NCI-H1105 treated with DMSO at 0.1 percent for 48 hours (cell line): ENCODE measurements at places on chromosomes 7 and 10.

- DNase-seq = no peak
Observed at GRCh38 chr7:106178593-106179134, 66.6 kb upstream of the SYPL1 start.

GRCh38 chr7:23003505-23004246 is 10.3 kb downstream of the HYCC1 start:
- DNase-seq = no peak

DNA sequence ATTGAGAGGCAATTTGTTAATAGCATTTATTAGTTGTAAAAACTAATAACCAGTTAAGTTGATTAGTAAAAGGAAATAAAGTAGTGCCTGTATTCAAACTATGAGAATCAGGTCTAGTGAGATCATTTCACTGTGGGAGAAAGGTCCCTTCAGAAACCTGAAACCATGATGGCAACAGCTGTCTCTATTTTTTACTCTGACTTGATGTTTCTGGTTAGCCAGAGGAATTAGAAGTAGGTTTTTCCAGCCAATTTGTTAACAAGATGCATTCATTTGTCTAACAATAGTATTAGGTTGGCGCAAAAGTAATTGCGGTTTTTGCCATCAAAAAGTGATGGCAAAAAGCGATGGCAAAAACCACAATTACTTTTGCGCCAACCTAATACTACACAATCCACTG is 272.2 kb upstream of the YAE1 start:
- no peak for DNase-seq

- peak; percentile 46 for DNase-seq
Observed at GRCh38 chr7:103795787-103796186, 193.7 kb downstream of the RELN start.

GRCh38 chr7:135151533-135151932 is 3.7 kb downstream of the TMEM140 start:
- no peak for DNase-seq

DNA sequence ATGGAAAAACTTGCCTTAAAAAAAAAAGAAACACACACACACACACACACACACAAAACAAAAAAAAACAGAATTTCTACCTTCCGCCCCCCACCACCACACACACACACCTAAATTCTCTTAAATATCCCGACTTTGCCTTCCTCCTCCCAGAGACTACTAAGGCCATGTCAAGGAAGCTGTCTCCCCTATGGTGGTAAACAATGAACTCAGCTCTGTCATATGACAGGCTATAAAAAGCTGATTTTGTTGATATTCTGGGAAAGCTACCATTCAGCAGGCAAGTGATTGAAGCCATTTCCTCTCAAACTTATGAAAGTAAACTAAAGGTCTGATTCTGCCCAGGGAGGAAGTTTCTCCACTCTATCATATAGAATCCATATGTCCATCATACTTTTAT is 471.0 kb downstream of the GFRA1 start:
- DNase-seq = no peak

DNA sequence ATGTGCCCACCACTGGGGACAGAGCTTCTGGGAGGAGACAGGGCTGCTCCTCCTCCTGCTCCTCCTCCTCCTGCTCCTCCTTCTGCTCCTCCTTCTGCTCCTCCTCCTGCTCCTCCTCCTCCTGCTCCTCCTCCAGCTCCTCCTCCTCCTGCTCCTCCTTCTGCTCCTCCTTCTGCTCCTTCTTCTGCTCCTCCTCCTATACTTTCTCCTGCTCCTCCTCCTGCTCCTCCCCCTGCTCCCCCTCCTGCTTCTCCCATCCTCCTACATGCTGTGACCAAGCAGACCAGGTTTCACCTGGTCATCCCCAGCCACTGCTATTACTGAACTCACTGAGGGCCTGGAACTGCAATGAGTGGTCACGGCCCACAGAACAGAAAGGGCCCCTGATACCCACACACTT is 154.0 kb upstream of the PPP2R2D start:
- DNase-seq = no peak

DNA sequence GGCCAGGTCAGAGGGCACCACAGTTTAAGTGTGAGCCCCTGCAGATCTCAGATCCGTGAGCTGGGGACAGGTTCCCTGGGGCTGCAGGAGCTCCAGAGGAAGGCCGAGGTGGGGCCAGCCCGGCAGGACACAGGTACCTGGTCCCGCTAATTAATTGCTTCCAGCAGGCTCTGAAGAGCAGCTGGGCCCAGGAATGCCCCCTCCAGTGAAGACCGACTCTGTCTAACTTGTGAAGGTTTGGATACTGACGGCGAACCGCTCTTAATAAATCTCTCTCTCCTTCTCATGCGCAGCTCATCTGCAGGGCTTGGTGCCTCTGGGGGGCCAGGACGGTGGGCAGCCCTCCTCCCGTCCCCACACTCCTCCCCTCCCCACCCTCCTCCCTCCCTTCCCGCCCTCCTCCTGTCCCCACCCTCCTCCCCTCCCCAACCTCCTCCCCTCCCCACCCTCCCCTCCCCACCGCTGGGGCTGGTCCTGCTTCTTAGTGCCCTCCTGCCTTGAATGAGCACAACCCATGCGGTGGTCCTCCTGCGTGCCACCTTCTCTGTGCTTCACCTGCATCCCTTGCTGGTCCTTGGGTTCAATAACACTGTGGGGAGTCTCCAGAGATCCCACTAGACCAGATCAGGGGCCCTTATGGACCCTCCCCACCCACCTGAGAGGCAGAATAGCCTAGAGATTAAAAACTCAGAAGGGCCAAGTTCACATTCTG is 38.3 kb downstream of the PDGFA start:
- no peak for DNase-seq

DNA sequence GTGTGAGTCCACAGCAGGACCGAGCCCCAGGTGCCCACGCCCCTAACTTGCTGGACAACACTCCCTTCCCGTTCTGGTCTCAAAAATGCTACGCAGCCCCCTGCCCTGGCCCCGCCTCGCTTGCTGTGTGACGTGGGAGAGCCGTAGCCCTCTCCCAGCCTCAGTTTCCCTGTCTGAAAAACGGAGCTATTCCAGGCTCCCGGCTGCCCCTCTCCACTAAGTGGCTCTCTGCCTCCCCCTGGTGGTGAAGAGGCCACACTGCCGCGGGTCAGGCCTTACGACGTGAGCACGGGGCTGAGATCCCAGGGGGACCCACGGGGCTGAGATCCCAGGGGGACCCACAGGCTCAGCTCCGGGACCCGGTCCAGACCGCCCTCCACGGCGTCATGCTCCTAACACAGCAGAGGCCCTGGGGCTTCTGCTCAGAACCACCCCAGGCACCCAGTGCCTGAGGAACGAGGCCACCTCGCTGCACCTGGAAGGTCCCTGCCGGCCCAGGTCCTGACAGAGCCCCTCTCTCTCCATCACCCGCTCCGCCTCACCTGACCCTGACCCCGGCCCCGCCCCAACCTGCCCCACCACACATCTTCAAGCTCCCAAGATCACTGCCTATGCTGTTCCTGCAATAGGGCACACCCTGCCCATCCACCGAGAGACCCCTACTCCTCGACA is 26.7 kb downstream of the MICALL2 start:
- peak; percentile 64 for DNase-seq

DNA sequence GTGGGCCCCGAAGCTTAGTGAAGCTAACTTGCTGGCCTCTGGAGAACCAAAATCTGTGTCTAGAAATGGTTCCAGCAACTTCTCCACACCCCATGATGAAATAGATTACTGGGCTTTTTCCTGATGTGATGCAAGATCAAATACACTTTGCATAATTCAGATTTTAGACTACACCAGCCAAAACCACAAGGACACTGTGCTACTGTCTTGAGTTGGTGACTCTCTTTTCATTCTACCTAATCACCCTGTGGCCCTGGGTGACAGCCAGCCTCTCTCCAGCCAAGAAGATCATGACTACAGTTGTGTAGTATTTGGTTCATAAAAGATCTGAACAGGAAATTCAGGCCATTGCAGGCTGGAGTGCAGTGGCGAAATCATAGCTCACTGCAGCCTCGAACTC is 22.2 kb downstream of the AZGP1 start:
- no peak for DNase-seq

GRCh38 chr10:124066781-124067714 is 26.4 kb downstream of the CHST15 start:
- DNase-seq = no peak

- DNase-seq = peak; percentile 54
Observed at GRCh38 chr7:97145068-97145467, 27.6 kb downstream of the SDHAF3 start.

DNA sequence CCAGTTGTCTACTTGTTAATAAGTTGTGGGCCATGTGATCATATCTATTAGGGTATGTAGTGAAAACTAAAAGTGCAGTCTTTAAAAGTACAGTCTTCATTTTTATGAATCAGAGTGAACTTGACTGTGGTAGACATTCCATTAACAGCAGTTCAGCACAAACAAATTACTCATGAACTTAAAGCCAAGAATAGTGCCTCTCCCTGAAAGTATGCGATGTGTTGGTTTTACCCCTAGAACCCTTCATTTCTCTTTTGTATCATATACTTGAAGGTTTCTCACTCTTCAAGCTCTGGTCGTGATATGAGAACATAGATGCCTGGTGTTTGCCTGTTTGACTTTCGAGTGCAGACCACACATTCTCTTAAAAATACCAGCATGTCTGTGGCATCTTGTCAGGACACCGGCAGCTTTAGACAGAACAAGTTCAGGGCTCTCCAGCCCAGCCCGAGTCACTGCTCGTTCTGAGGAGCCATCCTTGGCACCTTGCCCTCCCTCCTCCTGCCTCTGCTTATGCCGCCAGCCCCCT is 159.3 kb downstream of the LCOR start:
- no peak for DNase-seq

- DNase-seq = peak; percentile 91
Observed at GRCh38 chr7:129825209-129825970, 127.4 kb downstream of the UBE2H start.

- DNase-seq = no peak
Observed at GRCh38 chr10:71233482-71233892, 21.1 kb downstream of the UNC5B start.

DNA sequence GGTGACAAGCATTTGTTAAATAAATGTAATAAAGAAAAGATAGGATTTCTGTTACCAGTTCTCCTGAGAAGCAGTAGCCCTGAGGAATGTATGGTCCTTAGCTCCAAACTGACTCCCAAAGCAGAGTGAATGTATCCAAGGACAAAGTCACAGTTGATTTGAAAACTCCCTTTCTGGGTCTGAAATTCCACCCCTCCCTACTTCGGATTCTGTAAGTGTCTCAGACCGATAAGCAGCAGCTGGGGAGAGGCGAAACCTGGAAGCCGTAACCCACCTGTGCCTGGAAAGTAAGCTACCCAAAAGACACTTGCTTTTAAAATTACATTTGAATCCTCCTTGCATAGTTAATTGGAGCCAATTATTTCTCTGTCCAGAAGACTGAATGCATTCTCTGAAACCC is 122.9 kb upstream of the FRMD4A start:
- no peak for DNase-seq

DNA sequence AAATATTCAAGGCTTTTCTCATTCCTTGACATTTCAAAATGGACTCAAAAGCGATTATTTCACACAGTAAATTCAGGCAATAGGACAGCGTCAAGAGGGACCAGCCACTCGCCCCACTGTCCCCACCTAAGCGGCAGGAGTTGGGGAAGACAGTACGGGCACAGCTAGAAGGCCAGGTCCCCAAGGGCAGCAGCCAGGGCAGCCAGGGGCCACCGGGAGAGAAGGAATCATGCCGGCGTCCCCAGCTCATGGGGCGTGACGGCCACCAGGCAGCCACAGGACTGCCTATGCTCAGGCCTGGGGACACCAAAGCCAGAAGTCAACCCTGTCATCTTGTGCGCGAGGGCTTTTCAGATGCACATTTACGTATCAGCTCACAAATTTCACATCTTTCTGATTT is 225.7 kb upstream of the PPP2R2D start:
- no peak for DNase-seq

GRCh38 chr7:18798088-18798906 is 302.7 kb downstream of the HDAC9 start:
- no peak for DNase-seq

- DNase-seq = no peak
Observed at GRCh38 chr10:124978376-124978725, 36.4 kb downstream of the ZRANB1 start.

DNA sequence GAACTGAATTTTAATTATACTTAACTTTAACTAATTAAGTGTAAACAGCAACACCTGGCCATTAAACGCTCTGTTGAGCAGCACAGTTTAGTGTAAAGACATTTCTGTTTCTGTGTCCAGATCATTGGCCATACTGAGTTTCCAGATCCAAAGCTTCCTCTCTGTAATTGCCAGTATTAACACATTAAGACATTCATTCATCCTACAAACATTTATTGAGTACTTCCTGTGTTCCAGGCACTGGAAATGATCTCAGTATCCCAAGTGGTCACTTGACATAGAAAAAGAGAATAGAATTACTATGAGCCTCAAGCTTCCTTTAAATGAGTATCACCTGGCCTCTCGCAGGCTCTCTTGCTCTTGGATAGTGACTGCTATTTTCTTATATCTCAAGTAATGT is 618.1 kb downstream of the SORCS3 start:
- DNase-seq = no peak

GRCh38 chr7:35699796-35700305 is 4.9 kb upstream of the HERPUD2 start:
- no peak for DNase-seq

- peak; percentile 51 for DNase-seq
Observed at GRCh38 chr7:43439631-43440401, 143.1 kb upstream of the STK17A start.

DNA sequence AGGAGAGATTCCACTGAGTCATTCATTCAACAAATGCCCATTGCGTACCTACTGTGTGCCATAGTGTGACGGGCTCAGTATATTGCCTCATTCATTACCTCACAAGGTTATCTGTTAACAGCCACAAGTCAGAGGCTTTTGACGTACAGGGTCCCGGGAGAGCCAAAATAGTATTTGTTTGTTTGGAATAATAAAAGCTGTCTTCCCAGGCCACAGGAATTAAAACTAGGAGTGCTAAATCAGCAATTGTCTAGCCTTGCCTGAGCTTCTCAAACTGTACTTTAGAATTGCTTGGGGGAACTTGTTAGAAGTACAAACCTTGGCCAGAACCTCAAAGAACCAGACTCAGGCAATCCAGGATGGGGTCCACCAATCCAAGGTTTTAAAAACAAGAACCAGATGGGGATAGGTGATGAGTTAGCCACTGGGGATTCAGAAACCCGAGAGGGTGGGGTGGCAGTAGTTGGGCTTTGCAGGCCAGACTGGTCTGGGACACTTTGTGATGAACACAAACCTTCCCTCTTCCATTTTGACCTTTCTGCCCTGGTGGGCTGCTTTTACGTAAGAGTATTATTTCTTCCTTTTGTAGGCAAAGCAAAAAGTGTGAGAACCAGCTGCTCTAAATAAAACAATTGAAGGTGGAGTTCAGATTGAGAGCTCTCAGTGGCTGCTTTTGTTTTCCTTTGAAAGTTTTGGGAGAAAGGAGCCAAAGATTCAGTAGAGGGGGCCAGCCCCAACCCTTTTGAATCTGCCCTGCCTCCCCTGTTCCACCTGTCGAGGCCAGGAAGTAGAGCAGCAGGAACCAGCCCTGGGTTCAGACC is 113.0 kb upstream of the ANLN start:
- no peak for DNase-seq

GRCh38 chr10:7787150-7787856 is 490 bp downstream of the KIN start:
- DNase-seq = no peak

- no peak for DNase-seq
Observed at GRCh38 chr10:816958-817357, 114.5 kb downstream of the LARP4B start.

GRCh38 chr7:55515569-55516279 is 56.6 kb downstream of the VOPP1 start:
- no peak for DNase-seq
